ENCODE measurements at places on chromosomes 6 and 20. TPM values are rescaled to one million over a fixed set of nuclear protein-coding genes. Genes with fewer than 3 reads are reported as not detected.

PRDM1 gene
- total RNA-seq: not detected

APOM gene
- 1.5 TPM for total RNA-seq

LIN28B gene
- 105 TPM for total RNA-seq

PSMA7 gene
- 289 TPM for total RNA-seq

COQ3 gene
- total RNA-seq: 3.8 TPM

- no peaks in the 10 kb centered on the region for H3K36me3 ChIP-seq
- H3K27me3 ChIP-seq: peaks cover 8% of the 10 kb centered on the region
- no peak overlapping the region for H3K4me3 ChIP-seq
Observed at GRCh38 chr20:63484651-63485403, 12.4 kb upstream of the KCNQ2 start.

DNA sequence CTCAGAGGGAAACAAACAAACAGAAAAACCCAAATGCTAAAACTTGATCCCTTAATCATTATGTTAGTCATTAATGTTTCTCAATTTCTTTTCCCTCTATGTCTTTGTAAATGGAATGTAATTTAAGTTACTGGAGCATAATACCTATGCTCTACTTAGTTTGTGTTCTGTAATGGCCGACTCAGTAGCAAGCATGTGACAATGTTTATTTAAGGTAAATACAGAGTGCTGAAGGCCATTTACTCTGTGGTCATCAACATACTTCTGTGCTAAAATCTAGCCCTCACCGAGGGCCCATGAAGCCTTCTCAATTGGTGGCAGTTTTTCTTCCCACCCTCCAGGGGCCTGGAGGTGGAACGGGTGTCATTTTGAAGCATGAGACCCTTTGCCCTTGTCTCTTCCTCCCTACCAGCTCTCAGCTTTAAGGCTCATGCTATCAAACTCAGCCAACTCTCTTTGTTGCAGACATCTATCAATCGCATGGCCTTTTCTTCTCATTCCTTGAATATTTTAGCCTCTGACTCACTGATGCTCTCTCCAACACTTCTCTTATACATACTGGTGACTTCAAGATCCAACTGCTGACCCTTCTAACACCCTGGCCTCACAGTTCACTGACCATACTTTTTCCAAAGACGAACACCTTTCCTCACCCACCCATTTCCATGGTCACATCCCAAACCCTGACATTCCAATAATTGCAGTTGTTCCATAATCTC lies 48.2 kb downstream of the STX7 start:
- no peaks in the 10 kb centered on the region for H3K27me3 ChIP-seq
- H3K4me3 ChIP-seq: no peak overlapping the region
- no peak overlapping the region for H3K27ac ChIP-seq

- no peak for DNase-seq
- H3K27me3 ChIP-seq: no peaks in the 10 kb centered on the region
- peaks cover 35% of the 10 kb centered on the region for H3K4me1 ChIP-seq
- no peak overlapping the region for H3K4me3 ChIP-seq
Observed at GRCh38 chr6:158313989-158314388, 1.7 kb downstream of the TULP4 start.

DNA sequence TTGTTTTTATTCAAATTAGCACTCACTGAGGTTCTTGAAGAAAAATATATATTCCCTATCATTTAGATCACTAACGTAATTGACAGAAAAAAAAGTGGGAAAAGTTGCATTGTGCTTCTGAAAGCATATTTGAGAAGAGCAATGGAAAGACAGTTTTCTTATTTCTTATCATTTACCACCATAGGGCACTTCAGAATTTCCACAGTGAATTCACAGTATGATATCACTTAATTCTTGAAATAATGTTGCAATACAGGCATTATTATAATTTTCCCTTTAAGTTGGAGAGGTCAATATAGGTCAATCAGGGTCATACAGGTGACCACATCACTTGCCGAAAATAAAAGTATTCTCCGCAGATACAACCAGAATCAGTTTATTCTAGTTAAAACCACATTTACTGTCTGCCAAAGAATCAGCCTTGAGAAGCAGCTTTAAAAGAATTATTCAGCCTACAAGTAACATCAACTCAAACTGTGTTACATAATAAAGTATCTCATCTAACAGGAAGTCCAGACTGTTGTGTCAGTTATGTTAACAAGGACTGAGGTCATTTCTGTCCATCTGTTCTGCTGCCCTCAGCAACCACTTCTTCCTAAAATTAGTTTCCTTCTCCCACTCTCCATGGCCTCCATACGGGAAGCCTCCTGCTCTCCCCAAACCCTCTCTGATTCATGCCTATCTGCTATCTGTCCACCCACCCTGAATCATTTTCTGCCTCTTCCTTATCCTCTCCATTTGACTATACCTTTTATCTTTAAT lies 121.2 kb downstream of the SIM1 start:
- no peak for DNase-seq
- peaks cover 22% of the 10 kb centered on the region for H3K4me1 ChIP-seq
- H3K27ac ChIP-seq: no peak overlapping the region
- no peaks in the 10 kb centered on the region for H3K36me3 ChIP-seq

- peaks cover 12% of the 10 kb centered on the region for H3K36me3 ChIP-seq
- H3K27ac ChIP-seq: no peak overlapping the region
- H3K4me1 ChIP-seq: peaks cover 11% of the 10 kb centered on the region
- peak overlapping the region; percentile 75 for H3K4me3 ChIP-seq
- peaks cover 44% of the 10 kb centered on the region for H3K27me3 ChIP-seq
Observed at GRCh38 chr6:149990212-149990660, 26.5 kb downstream of the ULBP1 start.

GRCh38 chr6:167000759-167001158 lies 1.6 kb downstream of the CEP43 start:
- peak overlapping the region; percentile 71 for H3K4me3 ChIP-seq
- H3K4me1 ChIP-seq: no peaks in the 10 kb centered on the region
- no peaks in the 10 kb centered on the region for H3K27me3 ChIP-seq
- DNase-seq: no peak
- H3K27ac ChIP-seq: no peak overlapping the region

DNA sequence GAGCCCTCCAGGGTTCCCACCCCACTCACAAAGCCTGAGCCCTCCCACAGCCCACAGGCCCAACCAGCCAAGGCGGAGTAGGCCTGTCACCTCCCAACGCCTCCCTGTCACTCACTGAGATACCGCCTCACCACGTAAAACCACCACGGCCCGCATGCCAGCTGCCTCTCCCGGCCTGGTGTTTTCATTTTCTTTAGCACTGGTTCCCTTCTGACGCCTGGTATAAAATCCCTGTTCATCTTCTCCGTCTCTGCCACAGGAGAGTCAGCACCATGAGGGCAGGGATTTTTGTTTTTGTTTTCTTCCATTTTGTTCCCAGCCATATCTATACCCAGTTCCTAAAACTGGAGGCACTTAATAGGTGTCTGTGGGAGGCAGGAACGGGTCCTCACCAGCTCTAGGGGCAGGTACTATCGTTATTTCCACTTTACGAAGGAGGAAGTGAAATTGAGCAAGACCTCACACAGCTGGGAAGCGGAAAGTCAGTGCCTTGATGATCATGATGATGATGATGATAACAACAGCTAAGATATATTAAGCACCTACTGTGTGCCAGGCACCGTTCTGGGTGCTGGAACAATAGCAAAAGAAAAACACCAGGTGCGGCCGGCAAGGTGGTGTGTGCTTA lies 58.6 kb downstream of the SNAI1 start:
- H3K27ac ChIP-seq: no peak overlapping the region
- H3K4me1 ChIP-seq: peaks cover 2% of the 10 kb centered on the region
- DNase-seq: no peak
- H3K4me3 ChIP-seq: peak overlapping the region; percentile 34
- H3K36me3 ChIP-seq: no peaks in the 10 kb centered on the region

DNA sequence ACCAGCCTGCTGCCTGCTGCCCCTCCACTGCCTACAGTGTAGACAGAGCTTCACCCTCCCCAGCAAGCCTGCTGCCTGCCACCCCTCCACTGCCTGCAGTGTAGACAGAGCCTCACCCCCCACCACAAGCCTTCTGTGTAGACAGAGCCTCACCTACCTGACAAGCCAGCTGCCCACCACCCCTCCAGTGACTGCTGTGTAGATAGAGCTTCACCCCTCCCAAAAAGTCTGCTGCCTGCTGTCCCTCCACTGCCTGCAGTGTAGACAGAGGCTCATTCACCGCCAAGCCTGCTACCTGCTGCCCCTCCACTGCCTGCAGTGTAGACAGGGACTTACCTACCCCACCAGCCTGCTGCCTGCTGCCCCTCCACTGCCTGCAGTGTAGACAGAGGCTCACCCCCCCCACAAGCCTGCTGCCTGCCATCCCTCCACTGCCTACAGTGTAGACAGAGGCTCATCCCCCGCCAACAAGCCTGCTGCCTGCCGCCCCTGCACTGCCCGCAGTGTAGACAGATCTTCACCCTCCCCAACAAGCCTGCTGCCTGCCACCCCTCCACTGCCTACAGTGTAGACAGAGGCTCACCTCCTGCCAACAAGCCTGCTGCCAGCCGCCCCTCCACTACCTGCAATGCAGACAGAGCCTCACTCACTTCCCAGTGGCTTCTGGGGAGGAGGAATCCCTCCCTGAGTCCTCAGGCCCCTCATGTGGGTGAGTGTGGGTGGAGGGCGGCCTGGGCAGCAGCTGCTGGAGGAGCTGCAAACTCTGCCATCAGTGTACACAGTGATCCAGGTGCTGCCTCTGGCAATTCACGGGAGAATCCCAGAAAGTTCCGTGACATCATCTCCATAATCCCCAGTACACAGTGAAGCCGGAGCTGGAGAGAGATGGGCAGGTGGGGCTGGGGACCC lies 140.9 kb downstream of the DLL1 start:
- no peak for DNase-seq
- no peak overlapping the region for H3K4me3 ChIP-seq
- H3K27me3 ChIP-seq: peaks cover 6% of the 10 kb centered on the region
- peaks cover under 1% of the 10 kb centered on the region for H3K36me3 ChIP-seq
- H3K4me1 ChIP-seq: peaks cover 15% of the 10 kb centered on the region

DNA sequence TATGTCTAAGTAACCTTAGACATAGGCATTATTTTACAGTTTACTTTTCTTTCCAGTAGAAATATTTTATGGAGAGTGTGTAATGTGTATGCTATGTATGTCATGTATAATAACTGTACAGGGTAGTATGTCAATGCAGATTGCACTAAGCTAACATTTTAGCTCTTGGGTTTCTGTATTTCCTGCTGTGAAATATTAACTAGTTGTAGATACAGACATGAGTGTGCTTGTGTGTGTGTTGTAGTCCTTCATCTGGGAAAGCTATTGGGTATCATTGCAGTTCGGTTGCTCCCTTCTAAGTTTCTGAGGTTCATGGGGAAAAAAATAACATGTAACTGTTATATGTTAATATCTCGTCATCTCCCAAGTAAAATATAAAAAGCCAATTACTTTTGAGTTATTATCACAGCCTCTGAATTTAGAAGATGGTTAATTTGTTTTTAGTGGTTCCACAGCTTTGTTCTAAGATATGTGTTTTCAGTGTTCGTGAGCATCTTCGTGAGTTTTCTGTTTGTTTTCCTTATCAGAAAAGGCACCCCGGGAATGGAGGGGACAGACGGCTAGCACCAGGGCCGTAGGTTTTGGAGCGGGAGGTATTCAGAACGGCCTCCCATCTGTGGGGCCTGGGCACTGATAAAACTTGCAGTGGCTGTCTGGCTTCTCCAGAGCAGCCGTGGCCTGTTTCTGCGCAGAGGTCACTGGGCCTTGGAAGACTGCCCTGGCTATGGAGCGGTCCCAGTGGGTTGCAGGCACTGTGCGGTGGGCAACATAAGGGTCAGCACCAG lies 215.0 kb downstream of the ARID1B start:
- peak; percentile 36 for DNase-seq
- peaks cover 6% of the 10 kb centered on the region for H3K27me3 ChIP-seq
- H3K4me1 ChIP-seq: peaks cover 38% of the 10 kb centered on the region
- H3K27ac ChIP-seq: peak overlapping the region; percentile 16
- no peaks in the 10 kb centered on the region for H3K36me3 ChIP-seq

DNA sequence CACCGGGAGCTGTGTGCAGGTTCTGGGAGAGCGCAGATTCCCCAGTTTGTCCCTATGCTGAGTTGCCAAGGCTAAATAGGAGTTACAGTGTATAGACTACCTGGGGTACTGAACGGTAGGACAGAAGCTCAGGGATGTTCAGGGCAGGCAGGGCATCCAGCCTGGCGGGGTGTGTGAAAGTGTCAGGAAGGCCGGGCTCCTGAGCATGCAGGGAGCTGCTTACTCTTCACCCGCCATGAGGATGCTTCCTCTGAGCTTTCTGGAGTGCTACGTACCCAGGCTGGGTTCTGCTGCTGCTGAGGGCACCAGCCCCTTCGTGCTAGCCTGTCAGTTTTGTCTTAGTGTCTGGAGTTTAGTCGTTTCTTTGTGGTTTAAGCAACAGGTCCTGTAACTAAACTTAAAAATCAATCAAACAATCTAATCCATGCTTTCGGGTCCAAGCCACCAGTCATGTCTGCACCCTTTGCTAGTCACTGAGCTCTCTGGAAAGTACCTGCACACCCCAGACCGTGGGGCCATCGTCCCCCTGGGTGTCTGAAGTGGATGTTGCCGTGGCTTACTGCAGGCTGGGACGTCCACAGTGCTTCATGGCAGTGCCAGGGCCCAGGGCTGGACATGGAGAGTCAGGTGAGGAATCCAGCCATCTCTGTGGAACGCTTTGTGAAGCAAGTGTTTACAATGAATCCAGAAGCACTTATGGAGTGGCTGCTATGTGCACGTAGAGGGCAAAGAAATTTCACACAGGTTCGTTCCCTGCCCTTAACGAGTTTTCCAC lies 220.3 kb upstream of the SNX9 start:
- H3K27ac ChIP-seq: no peak overlapping the region
- no peak overlapping the region for H3K4me3 ChIP-seq
- H3K36me3 ChIP-seq: no peaks in the 10 kb centered on the region
- DNase-seq: no peak
- peaks cover 13% of the 10 kb centered on the region for H3K4me1 ChIP-seq
- peaks cover 6% of the 10 kb centered on the region for H3K27me3 ChIP-seq

- peaks cover 3% of the 10 kb centered on the region for H3K4me1 ChIP-seq
- H3K27ac ChIP-seq: no peak within 1 kb of the TSS
- H3K4me3 ChIP-seq: peak within 1 kb of the TSS; percentile 82
- peak; percentile 79 for DNase-seq
- H3K27me3 ChIP-seq: peaks cover 8% of the 10 kb centered on the region
Observed at GRCh38 chr6:24494821-24495795, at the start of gene ALDH5A1. TSS of gene ALDH5A1 (plus strand) at chr6:24494969. CDS start at chr6:24494997, 28 bp downstream.

DNA sequence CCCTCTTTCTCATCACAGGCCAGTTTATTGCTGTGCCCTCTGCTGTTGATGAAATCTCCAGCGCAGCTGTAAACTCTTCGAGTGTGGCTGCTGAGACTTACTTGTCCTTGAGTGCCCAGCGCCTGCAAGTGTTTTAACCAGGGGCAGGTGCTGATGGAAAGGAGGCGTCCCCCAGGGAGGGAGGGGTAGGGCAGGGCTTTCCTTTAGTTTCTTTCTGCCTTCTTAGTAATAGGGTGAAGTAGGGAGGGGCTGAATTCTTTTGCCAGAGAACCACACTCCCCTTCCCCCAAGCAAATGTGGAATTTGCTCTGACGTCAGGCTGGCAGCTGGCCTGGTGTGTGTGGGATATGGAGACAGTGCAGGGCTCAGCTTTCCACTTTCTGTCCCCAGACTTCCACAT lies 61.2 kb downstream of the IGF2R start:
- peak overlapping the region; percentile 94 for H3K27ac ChIP-seq
- DNase-seq: peak; percentile 70
- no peaks in the 10 kb centered on the region for H3K27me3 ChIP-seq
- H3K4me1 ChIP-seq: peaks cover 14% of the 10 kb centered on the region
- H3K4me3 ChIP-seq: peak overlapping the region; percentile 34

- DNase-seq: no peak
- H3K4me3 ChIP-seq: no peak overlapping the region
- no peak overlapping the region for H3K27ac ChIP-seq
- peaks cover 3% of the 10 kb centered on the region for H3K27me3 ChIP-seq
Observed at GRCh38 chr6:43983191-43983590, 144.1 kb downstream of the MRPL14 start.

All from glutamatergic neuron (in vitro differentiated cells).